Kidney epithelial cell (primary cell): ENCODE measurements at places on chromosomes 11 and 22. TPM values are rescaled to one million over a fixed set of nuclear protein-coding genes. Genes with fewer than 3 reads are reported as not detected.

- no peak for DNase-seq
Measured at GRCh38 chr11:9070749-9071491, 20.5 kb downstream of the SCUBE2 start.

DNA sequence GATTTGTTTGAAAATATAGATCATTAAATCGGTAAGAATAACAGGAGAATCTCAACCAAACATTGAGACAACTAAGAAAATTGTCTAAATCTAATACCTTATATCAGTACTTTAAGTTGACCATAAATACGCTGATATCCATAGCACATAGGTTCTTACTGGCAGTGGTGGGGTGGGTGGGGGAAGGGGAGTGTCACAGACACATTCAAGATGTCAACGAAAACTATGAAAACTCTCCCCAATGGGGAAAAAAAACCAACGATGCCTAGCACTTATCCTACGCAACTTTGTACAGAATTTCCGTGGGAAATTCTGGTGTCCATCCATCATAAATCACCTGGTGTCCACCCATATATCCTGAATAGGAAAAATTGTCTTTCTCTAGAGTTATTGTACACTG, 6.2 kb downstream of the GRAP2 start:
- no peak for DNase-seq

The CYB5R2 gene
- 14.2 and 17.2 TPM in 2 replicates for total RNA-seq

- no peak for DNase-seq
Measured at GRCh38 chr22:43013355-43014315, 1.3 kb downstream of the PACSIN2 start.

- no peak for DNase-seq
Measured at GRCh38 chr11:116366451-116366850, 406.3 kb downstream of the BUD13 start.

GRCh38 chr11:102420547-102420946, 32.0 kb downstream of the TMEM123 start:
- DNase-seq = no peak

GRCh38 chr22:21694795-21695429, 29.1 kb downstream of the PPIL2 start:
- no peak for DNase-seq

The MRGPRD gene
- not detected in 2 replicates for total RNA-seq

The KCNK4 gene
- not detected in 2 replicates for total RNA-seq

DNA sequence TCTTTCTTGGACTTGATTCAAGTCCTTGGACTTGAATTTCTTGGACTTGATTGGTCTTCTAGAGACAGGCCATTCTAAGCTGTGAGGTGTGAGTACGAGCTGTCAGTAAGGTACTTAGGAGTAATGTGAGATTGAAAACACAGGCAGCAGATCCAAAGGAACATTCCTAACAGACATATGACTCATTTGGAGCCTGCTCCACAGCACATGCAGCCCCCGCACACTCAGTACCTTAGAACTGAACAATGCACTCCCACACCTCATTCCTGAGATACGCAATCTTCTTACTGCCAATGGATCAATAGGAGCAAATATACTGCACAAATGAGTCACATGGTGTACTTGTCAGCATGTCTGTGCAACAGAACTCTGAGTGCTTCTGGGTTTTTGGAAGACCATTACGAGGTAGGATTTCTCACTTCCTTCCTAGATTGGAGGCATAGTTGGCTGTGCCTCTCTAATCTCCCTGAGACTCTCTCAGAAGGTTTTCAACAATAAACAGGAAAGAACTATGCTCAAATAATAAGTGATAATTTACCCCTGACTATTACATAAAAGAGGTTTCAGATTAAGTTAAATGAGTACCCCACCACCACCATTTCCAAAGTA, 243.1 kb downstream of the KCNA4 start:
- peak; percentile 2 for DNase-seq

DNA sequence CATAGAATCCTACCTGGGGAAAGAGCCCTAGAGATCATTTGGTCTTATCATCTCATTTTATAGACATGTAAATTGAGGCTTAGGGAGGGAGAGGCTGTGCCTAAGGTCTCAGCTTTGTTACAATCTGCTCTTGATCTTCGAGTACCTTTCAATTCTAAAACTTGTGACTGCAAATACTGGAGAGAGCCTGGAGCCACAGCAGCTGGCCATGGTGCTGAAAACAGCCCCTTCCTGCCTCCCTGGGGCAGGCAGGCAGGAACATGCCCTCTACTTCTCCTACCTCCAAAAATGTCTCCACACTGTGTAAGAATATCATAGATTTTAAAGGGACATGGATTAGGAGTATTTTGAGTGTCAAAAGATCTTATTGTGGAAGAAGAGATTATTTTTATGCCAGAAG, 52.2 kb downstream of the C22orf42 start:
- DNase-seq = no peak

- DNase-seq = no peak
Measured at GRCh38 chr22:40727070-40727963, 48.0 kb downstream of the MCHR1 start.

DNA sequence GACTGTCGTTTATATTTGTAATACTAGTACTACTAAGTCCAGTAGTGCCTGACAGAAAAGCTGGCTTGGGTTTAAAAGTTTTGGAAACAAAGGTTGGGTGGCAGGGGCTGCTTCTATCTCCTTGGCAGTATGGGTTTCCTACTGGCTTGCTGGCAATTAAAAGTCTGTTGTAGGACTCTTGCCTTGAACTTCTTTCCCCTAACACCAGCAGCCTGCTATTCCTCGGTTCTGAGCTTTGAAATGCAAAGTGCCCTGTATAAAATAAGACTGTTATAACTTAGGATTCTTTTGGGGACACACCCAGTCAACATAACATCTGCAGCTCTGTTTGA, 1.3 kb downstream of the RNF169 start:
- DNase-seq = no peak

DNA sequence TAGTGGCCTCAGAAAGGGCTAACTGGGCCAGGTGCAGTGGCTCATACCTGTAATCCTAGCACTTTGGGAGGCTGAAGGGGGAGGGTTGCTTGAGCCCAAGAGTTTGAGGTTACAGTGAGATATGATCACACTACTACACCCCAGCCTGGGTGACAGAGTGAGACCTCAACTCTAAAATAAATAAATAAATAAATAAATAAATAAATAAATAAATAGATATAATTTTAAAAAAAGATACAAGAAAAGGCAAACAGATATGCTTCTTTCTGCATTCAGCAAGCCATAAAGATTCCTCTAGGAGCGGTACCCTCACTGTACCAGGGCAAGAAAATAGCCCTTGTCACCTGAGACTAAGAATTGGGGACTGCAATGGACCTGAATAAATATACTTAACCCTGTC, 1.3 kb upstream of the RSPH14 start:
- no peak for DNase-seq

The LIMK2 gene
- 37.2 and 41.4 TPM in 2 replicates for total RNA-seq

DNA sequence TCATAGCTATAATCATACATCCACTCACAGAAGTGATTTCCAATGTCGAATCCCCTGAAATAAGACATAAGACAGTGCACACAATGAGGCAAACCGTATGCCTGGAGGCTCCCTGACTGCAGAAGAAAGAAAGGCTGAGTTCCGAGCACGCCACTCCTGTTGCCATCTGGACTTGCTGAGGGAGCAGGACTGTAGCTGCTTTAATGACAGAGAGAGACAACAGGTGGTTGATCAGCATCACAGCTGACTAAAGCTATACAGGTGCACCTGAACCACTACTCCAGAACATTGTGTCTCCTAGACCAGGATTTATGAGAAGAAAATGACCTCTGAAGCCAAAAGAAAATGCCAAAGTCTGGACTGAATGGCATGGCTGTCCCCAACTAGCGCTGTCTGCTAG, 27.0 kb downstream of the TCIRG1 start:
- DNase-seq = no peak

DNA sequence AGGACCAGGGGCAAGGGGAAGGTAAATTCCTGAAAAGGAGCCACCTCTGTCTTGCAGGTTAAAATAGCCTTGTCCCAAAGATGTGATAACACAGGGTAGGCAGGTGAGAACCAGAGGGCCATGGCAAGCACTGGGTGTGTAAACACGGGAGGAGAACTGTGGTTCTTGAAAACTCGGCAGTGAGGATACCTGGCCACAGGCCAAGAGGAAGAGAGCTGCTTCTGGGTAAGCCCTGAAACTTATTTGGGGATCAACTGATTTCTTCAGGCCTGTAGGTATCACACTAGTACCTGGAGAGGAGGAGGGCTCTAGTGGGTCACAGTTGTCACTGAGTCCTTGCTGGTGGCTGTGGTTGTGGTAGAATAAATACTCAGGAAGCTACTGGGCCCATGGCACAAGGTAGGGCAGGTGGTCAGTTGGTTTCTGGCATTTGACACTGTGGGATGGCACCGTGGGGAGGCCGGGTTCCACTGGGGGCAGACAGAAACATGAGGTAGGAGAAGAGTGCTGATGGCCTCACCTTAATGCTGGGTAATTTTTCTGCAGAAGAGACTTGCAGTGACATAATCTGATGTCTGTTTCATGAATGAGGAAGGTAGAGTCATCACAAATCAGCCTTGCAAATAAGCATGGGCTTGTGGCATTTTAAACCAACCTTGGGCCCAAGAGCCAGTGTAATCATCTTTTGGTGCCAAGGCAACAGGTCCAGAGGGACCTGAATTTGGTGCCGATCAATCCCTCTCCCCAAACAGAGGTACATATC, 22.0 kb downstream of the AMPD3 start:
- no peak for DNase-seq

The TUB gene
- total RNA-seq = 3.3 and 3.6 TPM in 2 replicates
